ENCODE measurements at places on chromosomes 12 and 14. TPM values are rescaled to one million over a fixed set of nuclear protein-coding genes. Genes with fewer than 3 reads are reported as not detected.

Gene SMCO3
- not detected for total RNA-seq

Gene WIF1
- total RNA-seq = not detected

Gene CACNA1C
- total RNA-seq = 0.05 TPM

Gene CLEC6A
- total RNA-seq = not detected

Gene PZP
- not detected for total RNA-seq

Gene TESPA1
- 96.3 TPM for total RNA-seq

Gene SERPINA10
- not detected for total RNA-seq

Gene LRRC23
- total RNA-seq = 4.7 TPM

Gene TAS2R8
- not detected for total RNA-seq

Gene LTB4R
- total RNA-seq = 18.3 TPM

Gene POTEG
- total RNA-seq = not detected

Gene FLRT2
- not detected for total RNA-seq

Gene VDR
- 1.6 TPM for total RNA-seq

Gene TAPBPL
- total RNA-seq = 15.8 TPM

Gene BEGAIN
- total RNA-seq = 2.0 TPM

Gene KCNH3
- 3.4 TPM for total RNA-seq

Gene TMEM52B
- total RNA-seq = not detected

Gene CAND1
- 124 TPM for total RNA-seq

Gene P2RX2
- not detected for total RNA-seq

Data from CD4-positive, alpha-beta T cell (primary cell).